ENCODE measurements at places on chromosomes 12 and 14.

GRCh38 chr14:88599761-88600439 is 37.1 kb downstream of the ZC3H14 start:
- DNase-seq: no peak

GRCh38 chr14:104494483-104494882 is 85.1 kb upstream of the C14orf180 start:
- DNase-seq: no peak

DNA sequence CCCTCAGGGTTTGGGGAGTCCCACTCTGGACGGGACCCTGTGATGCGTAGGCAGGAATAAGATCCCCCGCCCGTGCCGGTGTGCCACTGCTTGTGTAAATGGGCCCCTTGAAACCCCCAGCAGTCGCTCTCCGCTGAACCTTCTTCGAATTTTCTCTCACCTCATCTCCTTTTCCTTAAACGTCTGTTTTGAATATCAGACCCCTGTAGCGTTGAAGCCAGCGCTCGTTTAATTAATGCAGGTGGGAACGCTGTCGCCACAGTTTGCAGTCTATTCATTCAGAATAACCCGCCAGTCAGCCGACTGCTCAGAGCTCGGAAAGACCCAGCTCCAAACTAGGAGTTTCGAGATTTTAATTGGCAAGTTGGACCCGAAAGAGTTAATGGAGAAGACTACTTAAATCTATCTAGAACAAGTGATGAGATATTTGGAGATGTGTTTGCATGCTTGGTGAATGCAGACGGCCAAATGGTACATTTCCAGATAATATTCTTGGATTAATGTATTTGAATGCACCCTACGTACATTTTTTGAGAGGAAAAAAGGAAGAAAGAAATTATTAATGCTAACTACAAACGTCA is 739 bp upstream of the PPP2R5E start:
- DNase-seq: no peak

GRCh38 chr14:98711453-98711852 is 560.5 kb downstream of the BCL11B start:
- DNase-seq: no peak

DNA sequence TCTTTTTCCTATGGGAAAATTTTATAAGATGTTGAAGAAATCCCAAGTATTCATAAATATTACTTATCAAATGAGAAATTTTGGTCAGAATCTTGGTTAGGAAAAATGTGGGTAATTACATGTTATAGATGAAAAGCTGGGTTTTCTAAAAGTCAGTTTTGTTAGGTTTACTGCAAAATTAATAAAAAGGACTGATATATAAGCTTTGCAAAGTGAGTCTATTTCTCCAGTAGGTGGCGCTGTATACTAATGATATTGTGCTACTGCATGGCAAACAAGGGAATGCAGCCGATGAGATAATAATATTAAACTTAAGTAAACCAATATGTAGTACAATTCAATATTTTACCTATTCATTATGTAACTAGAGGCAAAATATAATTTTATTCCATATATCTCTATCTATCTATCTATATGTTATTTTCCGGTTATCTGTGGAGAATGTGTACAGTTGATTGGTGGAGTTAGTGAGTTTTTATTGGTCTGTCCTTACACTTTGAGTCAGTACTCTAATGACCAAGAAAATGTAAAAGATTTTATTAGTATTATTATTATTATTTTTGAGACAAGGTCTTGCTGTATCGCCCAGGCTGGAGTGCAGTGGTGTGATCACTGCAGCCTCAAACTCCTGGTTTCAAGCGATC is 32.9 kb downstream of the MIPOL1 start:
- no peak for DNase-seq

DNA sequence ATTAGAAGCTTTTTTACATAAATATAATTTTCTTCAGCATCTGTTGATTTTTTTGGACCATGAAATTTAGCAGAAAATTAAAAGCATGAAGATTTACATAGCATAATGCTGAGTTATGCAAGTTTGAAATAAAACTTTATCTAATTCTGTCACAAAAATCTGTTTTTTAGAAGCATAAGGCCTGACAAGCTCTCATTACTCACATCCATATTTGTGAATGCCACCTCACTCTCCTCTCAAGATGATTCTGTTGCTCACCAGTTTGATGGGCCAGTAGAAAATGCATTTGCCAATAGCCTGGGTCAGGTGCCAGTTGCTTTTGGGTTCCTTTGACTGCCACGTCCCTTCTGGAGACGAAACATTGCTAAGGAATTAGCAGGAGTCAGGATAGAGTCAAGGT is 181.5 kb upstream of the ATP2B1 start:
- DNase-seq: no peak

GRCh38 chr12:68336889-68337303 is 4.7 kb upstream of the MDM1 start:
- no peak for DNase-seq

DNA sequence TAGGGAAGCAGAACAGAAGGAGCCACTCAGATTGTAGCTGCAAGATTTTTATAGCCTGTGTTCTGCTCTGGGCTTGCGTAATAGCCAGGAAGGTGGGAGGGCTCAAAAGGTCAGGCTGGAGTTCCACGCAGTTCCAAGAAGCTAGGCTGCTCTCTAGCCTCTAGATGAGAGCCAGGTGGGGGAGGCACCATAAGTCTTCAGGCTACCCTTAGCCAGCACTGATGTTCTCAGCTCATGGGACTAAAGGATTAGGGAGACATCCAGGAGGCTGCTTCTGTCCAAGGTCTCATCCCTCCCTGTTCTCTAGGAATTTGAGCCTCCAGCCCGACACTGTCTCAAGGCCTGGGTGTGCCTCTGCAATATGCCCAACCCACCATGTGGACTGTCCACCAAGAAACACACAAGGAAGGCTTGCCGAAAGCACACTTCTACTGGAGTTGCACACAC is 1.7 kb downstream of the LMBR1L start:
- DNase-seq: no peak

DNA sequence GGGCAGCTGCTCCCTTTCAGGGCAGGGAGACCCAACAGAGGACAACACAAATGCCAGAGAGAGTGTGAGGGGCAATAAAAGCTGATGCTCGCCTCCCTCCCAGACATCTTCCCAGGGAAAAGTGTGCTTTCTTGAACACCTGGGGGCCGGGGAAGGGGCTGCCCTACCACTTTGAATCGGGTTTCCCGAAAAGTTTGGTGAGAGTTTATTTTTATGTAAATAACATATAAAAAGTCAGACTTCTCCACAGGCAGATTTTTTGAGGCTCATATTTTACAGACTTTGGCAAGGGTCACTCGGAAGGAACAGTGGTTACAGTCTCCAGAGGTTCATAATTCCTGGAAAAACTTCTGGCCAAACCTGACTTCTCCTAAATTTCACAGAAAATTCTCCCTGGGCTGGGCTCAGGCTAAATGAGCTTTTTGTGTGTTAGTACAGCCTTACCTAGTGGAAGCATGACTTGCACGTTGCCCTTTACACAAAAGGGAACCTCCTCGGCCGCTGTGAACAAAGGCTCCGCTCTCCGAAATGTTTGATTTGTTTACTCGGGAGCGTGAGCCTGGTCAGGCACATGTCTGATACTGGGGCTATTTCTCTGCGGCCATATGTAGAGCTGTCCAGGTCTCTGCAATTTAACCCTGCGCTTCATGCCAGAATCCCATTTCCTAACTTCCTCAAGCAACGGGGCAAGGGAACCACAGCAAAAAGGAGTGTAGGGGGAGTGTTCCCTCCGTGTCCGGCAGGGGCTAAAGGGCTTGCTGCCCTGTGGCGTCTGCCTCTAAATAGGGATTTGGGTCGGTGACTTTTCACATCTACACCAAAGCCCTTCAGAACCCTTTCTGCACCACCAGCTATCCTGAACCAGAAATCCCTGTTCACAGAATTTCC is 3.4 kb downstream of the RTL1 start:
- no peak for DNase-seq

DNA sequence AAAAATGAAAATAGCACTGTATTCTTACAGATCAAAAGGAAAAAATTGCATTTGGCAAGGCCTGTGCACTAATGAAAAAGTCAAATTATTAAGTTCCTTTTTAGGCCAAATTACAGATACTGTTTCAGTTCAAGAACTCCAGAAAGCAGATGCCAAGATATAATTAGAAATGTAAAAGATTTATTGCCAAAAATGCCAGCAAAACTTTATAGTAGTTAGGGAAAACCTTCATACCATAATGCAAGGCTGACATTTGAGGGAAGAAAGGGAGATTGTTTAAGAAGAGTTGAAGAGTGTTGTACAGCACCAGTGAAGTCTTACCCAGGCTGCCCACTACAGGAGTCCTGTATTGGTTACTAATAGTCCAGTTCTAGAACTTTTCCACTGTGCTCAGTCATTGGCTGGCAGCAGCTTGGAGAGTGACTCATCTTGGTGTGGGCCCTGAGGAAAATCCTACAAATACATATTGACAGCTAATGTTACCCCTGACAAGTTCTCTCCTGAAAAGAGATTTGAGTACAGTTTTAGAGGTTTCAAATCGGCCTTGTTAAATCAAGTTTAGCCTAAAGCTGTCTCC is 600.4 kb downstream of the C12orf50 start:
- DNase-seq: no peak

GRCh38 chr12:118409834-118410233 is 33.5 kb downstream of the SUDS3 start:
- DNase-seq: no peak

DNA sequence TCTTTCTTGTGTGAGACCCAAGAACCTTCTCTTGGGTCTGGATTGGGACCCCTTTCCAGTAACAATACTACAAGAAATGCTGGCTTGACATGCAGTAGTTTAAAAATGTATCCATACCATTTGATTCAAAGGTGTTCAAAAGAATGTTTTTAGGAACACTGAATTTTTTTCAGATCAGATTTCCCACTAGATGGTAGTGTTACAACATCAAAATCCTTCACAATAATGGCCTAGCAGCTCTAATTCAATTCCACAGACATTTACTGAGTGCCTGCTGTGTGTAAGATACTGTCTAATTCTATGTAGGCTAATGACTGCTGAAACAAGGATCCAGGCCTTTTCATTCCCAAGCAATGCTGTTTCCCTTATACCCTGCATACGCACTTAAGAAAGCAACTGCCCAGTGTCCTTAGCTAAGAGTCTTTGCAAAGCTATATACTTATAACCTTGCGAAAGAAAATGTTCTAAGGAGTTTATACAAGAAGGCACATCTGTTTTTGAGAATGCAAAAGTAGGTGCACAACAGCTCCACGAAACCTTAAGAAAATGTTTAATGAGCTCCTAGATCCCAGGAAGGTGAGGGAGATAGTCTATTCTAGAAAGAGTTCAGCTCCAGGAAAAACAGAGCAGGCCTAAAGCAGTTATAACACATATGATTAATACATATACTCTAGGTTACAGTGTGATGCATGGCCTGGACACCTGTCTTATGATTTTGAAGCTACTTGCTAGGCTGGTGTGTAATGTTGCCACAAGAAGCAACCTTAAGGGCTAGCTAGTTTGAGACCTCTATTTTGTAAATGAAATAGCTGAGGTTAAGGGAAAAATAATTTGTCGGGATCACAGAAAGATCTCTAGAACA is 50.9 kb upstream of the PKP2 start:
- no peak for DNase-seq

DNA sequence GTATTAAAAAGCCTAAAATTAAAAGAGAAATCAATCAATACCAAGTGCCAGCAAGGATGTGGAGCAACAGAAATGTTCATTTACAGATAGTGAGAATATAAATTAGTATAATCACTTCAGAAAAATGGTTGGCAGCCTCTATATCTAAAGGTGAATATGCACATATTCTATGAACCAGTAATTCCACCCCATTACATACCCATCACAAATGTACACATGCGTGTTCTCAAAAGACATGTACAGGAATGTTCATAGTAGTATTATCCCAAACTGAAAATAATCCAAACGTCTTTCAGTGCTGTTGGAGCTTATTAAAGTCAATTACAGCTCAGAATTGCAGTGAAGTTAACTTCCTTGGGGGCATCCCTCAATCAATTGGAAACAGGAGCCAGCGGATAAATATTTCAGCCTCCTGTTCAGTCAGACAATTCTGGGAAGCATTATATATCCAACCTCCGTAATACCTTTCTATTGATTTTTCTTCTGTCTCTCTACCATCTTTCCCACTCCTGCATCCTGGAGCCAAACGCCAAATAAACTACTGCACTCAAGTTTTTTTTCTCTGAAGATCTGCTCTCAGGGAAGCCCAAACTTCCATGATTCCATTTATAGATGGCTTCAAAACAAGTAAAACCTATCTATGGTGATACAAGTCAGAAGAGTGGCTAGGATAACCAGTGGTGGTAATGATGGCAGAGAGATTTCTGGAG is 45.0 kb upstream of the OR5AU1 start:
- DNase-seq: no peak

DNA sequence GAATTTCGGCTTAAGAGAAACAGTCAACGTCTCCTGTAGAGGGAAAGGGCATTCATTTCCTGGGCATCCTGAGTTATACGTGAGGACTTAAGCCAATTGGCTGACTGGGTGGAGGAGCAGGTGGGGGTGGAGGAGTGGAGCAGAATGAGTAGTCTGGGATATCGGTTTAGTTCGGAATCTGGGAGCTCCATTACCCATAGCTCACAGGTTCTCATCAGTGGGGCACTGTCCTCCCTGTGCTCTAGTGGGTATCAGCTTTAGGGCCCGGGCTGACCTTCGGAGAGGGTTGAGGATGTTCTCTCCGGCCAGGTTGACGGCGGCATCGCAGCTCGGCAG is 704 bp downstream of the SDR39U1 start:
- no peak for DNase-seq
